ENCODE measurements at places on chromosomes 11 and 22. TPM values are rescaled to one million over a fixed set of nuclear protein-coding genes. Genes with fewer than 3 reads are reported as not detected.

Gene CSRP3
- not detected for total RNA-seq

Gene PHF21A
- total RNA-seq, result 9.6 TPM

Gene CALCA
- not detected for total RNA-seq

Gene PAMR1
- 491 TPM for total RNA-seq

Gene ANO5
- total RNA-seq, result not detected

Gene MS4A6E
- total RNA-seq, result not detected

Gene NUDT22
- total RNA-seq, result 57.7 TPM

Data from bronchial smooth muscle cell (primary cell).